ENCODE measurements at places on chromosomes 1 and 21.

DNA sequence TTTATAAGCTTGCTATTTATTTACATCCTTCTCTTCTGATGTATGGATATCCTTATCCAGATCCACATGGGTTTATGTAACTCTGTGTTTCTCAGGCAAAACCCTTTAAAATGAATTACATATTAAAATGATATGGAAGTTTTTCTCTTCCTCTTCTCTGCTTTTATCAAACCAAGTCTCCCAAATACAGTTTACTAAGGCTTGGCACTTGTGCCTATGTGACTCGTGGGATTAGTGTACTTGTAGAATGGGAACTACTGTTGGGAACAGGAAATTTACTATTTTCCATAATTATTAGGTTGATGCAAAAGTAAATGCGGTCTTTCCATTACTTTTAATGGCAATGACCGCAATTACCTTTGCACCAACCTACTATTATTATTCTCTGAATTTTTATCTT lies 14.8 kb downstream of the SIM2 start:
- no peak for DNase-seq

GRCh38 chr1:36322786-36323635 lies 434 bp downstream of the EVA1B start:
- no peak for DNase-seq

- no peak for DNase-seq
Observed at GRCh38 chr1:172041742-172042141, 200.4 kb downstream of the DNM3 start.

- DNase-seq = no peak
Observed at GRCh38 chr1:99642053-99642452, 3.9 kb upstream of the PALMD start.

DNA sequence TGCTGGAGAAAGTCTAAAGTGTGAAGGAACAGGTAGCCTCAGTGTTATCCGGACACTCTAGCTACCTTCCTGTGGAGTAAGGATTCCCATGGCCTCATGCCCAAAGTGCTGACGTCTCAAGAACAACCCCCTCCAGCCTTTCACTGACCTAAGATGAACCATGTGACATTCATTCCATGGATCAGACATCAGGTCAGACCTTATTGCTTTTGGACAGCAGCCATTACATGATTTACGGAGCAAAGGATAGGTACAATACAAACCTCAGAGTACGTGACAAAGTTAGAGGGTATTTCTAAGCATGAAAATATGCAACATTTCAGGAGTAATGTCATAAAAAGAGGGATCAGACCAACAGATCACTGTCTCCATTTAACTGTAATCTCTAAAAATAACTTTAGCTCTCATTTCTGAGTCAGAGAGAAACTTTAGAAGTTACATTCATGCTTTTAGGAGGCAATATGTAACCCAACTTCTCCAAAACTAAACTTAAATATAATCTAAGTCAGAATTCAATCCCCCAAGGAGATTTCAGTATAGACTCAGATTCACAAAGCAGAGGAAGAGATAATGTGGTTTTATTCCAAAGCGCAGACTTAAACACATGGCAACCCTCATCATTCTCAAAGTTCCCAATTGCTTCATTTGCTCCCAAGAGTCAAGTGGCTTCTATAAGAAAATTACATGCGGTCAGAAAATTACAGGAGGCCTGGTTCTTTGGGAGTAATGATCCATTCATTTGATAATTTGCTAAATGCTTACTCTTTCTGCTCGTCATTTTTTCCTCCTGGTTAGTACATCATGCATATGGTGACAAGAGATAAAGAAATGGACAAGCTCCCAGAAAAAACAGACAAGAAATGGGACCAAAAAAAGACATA lies 280.4 kb downstream of the SETD4 start:
- peak; percentile 38 for DNase-seq

GRCh38 chr1:2867861-2868260 lies 66.4 kb upstream of the TTC34 start:
- DNase-seq = no peak

- DNase-seq = no peak
Observed at GRCh38 chr1:71755441-71755840, 526.9 kb downstream of the NEGR1 start.

GRCh38 chr1:21298981-21299391 lies 8.7 kb upstream of the ECE1 start:
- no peak for DNase-seq

GRCh38 chr1:156140879-156141707 lies 12.3 kb upstream of the SEMA4A start:
- no peak for DNase-seq

- no peak for DNase-seq
Observed at GRCh38 chr1:238419209-238419608, 528.5 kb upstream of the ZP4 start.

GRCh38 chr1:162626094-162626493 lies 6.2 kb upstream of the DDR2 start:
- DNase-seq = no peak

DNA sequence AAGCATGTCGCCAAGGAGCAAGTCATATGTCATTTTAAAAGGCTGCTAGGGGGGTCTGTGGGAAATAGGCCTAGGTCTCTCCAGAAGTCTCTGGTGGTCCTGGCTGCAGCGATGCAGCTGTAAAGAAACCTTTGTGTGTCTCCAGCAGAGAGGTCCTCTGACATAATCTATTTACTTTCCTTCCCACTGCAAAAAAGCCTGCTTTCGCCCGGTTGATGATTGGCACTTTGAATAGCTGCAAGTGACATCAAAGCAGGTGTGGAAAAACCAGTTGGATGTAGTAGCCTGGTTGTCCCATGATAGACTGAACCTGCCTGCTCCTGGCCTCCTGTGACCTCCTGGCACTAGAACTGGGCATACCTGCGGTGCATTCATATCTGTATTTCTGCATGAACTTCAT lies 13.8 kb downstream of the RASSF5 start:
- no peak for DNase-seq

DNA sequence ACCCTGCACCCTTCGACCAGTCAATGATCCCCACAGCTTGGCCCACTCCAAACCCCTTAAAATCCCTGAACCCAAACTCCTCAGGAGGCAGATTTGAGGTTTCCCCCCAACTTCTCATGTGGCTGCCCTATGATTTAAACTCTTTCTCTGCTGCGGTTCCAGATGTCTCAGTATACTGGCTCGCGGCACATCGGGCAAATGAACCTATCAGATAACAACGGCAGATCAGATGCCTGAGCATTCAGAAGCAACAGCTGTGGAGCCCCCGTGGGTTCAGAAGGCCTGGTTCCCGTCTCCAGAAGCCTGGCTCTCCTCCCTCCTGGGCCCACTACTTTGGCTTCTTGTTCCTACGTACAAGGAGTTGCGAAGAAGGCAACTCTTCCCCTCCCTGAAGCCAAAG lies 43.3 kb upstream of the H6PD start:
- DNase-seq = no peak

- DNase-seq = no peak
Observed at GRCh38 chr1:201190624-201191051, at the start of gene IGFN1. Gene IGFN1, plus strand, starts transcription at chr1:201190824. Its CDS starts 2,470 bp downstream, at chr1:201193294.

DNA sequence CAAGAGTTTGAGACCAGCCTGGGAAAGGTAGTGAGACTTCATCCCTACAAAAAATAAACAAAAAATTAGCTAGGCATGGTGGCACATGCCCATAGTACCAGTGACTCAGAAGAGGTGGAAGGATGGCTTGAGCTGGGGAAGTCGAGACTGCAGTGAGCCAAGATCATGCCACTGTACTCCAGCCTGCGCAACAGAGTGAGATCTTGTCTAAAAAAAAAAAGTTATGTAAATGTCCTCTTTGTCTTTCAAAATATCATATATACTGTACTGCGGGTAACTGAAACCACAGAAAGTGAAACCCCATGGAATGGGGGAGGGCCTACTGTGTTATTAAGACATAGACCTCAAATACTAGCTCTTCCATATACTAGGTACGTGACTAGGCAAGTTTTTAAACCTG lies 20.8 kb downstream of the ACADM start:
- no peak for DNase-seq

GRCh38 chr1:89725011-89725370 lies 92.1 kb downstream of the LRRC8C start:
- peak; percentile 81 for DNase-seq

- DNase-seq = no peak
Observed at GRCh38 chr21:46500224-46500861, 41.7 kb downstream of the DIP2A start.

- no peak for DNase-seq
Observed at GRCh38 chr1:41898191-41898713, 20.5 kb downstream of the HIVEP3 start.

GRCh38 chr1:7280347-7280960 lies 490.6 kb upstream of the VAMP3 start:
- DNase-seq = no peak

- DNase-seq = no peak
Observed at GRCh38 chr1:50110656-50111055, 1.9 kb downstream of the ELAVL4 start.

- DNase-seq = no peak
Observed at GRCh38 chr1:9406111-9406510, 113.4 kb downstream of the SPSB1 start.

GRCh38 chr1:67285780-67286488 lies 21.7 kb upstream of the IL12RB2 start:
- no peak for DNase-seq

- DNase-seq = no peak
Observed at GRCh38 chr1:1564268-1564667, 10.4 kb downstream of the SSU72 start.

DNA sequence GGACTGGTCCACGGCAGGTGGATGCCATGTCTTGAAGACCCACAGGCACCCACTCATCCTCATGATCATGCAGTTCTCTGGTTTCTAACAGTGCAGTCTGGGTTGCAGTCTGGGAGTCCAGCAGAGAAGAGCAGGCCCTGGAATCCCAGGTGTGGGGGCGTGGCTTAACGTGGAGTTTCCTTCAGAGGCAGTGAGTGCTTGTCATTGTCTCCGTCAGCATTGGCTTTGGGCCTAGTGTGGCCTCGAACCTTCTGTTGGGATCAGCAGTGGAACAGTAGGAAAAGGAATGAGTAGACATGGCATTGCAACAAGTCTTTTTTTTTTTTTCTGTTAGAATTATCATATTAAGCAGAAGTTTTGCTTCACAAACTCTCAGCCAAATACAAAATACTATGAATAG lies 12.8 kb downstream of the LGALS8 start:
- no peak for DNase-seq

- DNase-seq = peak; percentile 47
Observed at GRCh38 chr1:165954940-165955339, 127.5 kb downstream of the UCK2 start.

DNA sequence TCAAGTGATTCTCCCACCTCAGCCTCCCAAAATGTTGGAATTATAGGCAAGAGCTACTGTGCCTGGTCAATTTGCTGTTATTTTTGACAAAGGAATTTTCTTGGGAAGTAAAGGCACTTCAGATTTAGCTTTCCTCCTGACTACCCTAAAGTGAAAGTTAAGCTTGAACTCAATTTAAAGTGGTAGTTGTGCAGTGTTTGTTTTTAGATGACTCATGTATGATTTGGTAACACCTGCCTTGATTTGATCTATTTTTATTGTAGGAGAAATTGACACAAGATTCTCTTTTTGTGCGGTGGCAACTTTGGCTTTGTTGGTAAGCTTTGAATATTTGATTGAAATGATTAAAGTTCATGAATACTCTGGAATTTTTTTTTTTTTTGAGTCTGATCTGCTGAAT lies 5.0 kb downstream of the RABGGTB start:
- no peak for DNase-seq

GRCh38 chr1:30523055-30524020 lies 200.0 kb downstream of the MATN1 start:
- no peak for DNase-seq

GRCh38 chr1:228280961-228281591 lies 73.2 kb downstream of the OBSCN start:
- no peak for DNase-seq

DNA sequence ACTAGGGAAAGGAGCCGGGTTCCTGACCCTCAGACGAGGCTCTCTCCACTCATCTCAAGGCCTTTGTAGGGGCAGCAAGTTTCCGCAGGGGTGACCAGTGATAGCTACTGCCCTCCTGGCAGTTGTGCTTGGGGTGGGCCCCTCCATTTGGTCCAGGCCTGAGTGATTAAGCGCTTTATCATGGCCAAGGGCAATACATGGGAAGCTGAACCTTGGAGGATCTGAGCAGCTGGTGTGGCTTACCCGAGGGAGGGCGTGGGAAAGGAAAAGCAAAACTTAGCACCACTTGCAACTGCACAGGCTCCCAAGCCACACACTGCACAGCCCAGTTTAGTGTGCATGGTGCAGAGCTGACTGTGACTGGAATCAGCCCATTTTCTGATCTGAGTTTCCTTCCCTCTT lies 47.8 kb downstream of the GADD45A start:
- DNase-seq = no peak

- no peak for DNase-seq
Observed at GRCh38 chr1:149916193-149916897, 1.3 kb downstream of the SV2A start.

DNA sequence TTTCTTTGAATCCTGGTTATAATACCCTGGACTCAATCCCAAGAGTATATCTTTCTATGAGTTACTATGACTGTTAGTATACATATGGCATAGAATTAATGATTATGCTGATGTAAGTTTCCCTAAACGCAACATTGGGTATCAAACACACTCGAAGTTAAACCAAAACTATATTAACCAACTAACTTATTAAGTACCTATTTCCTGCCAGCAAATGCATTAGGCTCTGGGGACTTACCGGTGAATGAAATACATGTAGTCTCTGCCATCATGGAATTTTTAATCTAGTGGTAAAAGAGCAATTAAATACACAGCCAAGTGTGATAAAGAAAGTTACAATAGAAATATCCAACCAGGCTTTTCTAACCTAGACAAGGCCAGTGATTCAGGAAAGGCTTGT lies 193.6 kb upstream of the ADGRL2 start:
- no peak for DNase-seq

DNA sequence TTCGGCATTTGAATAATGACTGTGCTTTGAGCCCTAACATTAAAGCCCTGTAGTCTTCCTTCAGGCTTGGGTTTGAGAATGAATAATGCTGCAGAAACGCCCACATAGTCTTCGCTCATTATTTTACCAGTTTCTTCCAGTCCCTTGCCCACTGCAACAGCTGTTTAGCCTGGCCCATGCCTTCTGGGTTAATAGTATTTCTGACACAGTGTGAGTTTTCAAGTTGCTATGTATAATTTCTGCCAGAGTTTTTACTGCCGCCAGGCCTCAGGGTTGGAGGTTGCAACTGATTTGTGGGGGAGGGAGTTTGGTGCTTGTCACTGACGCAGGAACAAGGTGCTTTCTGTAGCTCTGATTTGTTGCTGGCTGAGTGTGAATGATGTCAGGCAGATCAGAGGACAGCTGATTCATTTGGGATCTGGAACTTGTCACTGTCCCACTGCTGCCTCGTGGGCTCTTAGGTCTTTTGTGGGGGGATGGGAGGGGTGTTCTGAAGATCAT lies 109.8 kb downstream of the MAST2 start:
- peak; percentile 67 for DNase-seq

DNA sequence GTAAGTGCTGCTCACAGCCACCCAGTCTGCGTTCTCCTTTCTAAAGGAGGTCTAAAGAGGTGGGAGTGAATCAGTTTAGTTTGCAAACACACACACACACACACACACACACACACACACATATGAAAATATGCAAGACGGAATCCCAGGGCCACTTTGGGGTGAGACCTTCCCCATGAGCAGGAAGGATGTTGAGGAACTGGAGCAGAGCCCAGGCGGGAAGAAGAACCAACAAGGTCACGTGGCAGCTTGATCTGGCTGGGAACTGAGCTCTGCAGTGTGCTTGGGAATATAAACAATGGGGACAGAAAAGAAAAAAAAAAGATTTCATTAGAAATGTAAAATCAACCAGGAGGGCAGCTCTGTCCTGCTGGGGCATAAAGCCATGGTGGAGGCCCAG lies 32.6 kb downstream of the OR2G3 start:
- DNase-seq = no peak

GRCh38 chr1:191320062-191320461 lies 838.2 kb upstream of the RGS18 start:
- no peak for DNase-seq

All from AG04450 (cell line).